Heart right ventricle (tissue), 16 donors: ENCODE measurements at places on chromosomes 4 and X. TPM values are rescaled to one million over a fixed set of nuclear protein-coding genes. Genes with fewer than 3 reads are reported as not detected.

DNA sequence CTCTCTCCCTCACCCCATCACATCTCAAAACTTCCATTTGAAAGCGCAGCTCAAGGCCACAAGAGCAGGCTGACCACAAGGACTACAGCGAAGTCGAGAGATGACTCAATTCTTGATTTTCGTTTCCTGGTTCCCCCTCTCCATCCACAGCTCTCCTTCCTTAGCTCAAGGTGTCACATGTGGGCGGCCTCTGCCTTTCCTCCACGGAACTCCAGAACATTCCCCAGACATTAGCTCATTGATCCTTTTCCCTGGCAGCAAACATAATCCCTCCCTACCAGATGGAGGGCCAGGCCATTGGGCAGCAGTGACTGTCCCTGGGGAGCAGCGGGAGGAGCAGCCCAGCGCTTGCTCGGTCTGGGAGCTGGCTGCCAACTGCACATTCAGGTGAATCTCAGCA lies 56.3 kb downstream of the CCDC149 start:
- DNase-seq = no peak

DNA sequence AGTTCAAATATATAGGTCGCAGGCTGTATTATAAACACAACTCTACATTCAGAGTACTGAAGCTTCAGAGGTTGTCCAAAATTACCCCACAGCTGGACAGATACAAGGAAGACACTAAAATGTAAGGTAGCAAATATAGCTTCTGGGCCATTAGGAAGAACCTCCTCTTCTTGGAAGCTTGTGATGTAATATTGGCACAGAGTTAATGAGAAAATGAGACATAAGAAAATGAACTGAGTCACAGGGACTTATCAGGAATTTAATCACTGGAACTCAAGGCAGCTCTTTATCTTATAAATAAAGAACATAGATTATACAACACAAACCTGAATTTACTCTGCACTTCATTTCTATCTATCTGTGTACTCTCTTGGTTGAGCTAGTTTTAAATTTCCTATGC lies 344.7 kb downstream of the PCDH10 start:
- no peak for DNase-seq

GRCh38 chr4:70471897-70472296 lies at the start of gene MUC7:
Gene MUC7 (plus strand): TSS chr4:70472197. CDS start chr4:70474022, 1,825 bp downstream.
- DNase-seq = no peak

- no peak for DNase-seq
These were observed 126.6 kb downstream of the FHDC1 start for GRCh38 chr4:153062652-153063168.

- DNase-seq = no peak
These were observed 633.1 kb upstream of the FTHL17 start for GRCh38 chrX:31704938-31705337.

DNA sequence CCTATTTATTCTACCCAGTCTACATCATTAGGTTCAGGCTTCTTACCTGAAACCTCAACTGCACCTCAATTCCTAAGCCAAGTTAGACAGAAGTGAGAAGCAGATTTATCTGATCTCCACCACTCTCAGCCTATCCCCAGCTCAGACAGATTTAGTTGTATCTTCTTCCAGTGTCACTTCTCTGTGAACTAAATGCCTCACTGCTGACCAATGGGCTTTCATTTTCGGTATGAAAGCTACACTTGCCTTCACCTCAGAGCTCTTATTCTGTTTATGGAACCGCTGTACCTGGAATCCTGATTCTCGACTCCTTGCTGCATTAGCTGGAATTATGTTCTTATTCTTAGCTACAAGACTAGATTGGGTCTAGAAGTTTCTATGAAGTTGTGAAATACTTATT lies 833.2 kb downstream of the CCSER1 start:
- no peak for DNase-seq

DNA sequence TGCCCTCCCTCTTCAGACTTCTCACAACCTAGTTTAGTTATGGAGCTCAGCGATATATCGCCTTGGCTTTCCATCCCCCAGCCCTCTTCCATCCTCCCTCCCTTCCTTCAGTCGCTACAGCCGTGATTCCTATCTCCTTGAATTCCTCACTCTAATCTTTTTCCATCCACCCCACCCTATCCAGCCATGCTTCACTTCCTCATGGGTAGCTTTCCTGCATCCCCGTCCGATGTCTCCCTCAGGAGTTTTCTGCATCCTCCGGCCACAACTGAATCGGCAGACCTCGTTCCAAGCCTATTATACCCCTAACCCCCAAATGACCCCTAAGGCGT lies 456 bp downstream of the SNX12 start:
- DNase-seq = no peak

GRCh38 chrX:70554523-70554922 lies 109.9 kb downstream of the DLG3 start:
- DNase-seq = no peak

DNA sequence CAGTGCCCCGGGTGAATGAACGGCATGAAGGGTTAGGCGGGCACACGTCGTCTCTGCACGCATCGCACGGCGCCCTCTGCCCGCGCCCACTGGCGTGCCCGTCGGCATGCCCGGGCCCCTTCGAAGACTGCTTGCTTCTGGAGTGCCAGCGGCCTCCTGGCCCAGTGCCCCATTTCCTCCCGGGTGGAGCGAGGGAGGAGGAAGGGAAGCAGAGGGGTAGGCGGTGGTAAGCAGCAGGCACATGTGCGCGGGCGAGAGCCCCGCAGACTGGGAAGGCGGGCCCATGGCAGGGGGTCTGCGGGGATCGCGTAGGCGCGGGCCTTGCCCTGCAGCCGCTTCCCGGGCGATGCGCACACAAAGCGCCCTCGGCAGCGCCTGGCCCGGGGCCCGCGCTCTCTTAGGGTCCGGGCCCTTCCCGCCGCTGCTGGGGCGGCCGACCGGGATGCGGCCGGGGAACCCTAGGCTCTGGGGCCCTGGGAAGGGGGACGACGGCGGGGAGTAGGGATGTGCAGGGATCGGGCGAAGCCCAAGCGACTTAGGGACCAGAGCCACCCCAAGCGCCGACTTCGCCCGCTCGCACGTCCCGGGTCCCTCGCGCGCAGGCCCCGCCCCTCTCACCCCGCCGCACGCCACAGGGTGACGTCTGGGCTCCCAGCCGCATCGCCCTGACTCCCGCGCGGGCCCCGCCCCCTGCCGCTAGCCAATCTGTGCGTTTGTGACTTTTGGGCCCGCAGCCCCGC lies 866 bp upstream of the EMD start:
- peak; percentile 67 for DNase-seq

The KCNE5 gene
- total RNA-seq = 0.44 TPM

The SPANXA2 gene
- not detected for total RNA-seq

The MAOA gene
- 66.2 TPM for total RNA-seq

The FAM156A gene
- 6.6 TPM for total RNA-seq

The ASB12 gene
- total RNA-seq = 2.2 TPM

The TMA16 gene
- total RNA-seq = 9.9 TPM

The CFAP47 gene
- total RNA-seq = not detected
